ENCODE measurements at places on chromosomes 5 and 9.

DNA sequence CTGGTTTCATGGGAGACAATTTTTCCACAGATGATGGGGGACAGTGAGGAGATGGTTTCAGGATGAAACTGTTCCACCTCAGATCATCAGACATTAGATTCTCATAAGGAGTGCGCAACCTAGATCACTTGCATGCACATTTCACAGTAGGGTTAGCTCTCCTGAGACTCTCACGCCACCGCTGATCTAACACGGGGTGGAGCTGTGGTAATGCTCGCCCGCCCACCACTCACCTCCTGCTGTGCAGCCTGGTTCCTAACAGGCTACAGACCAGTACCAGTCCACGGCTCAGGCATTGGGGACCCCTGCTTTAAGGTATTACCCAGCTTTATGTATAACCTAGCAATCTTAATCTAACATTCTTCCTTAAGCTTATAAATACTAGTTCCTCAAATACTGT lies 35.6 kb downstream of the TTC39B start:
- DNase-seq: no peak

DNA sequence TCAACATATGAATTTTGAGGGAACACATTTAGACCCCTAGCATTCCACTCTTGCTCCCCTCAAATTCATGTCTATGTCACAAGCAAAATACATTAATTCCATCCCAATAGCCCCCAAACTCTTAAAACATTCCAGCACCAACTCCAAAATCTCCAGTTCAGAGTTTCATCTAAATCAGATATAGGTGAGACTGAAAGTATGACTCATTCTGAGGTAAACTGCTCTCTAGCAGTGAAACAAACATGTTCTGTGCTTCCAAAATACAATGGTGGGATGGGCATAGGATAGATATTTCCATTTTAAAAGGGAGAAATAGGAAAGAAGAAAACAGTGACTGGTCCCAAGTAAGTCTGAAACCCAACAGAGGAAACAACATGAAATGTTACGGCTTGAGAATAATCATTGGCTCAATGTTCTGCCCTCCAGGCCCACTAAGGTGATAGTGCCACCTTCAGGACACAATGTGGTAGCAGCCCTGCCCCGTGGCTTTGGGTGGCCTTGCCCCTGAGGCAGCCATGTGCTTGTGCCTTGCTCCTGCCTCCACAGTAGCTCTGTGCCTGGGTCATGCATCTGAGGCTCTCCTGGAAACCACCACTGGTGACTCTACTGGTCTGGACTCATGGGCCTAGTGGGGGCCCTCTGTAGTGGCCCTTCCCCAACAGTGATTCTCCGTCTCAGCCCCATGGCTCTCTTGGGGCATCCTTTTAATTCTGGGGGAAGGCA lies 36.4 kb upstream of the IPPK start:
- DNase-seq: no peak

DNA sequence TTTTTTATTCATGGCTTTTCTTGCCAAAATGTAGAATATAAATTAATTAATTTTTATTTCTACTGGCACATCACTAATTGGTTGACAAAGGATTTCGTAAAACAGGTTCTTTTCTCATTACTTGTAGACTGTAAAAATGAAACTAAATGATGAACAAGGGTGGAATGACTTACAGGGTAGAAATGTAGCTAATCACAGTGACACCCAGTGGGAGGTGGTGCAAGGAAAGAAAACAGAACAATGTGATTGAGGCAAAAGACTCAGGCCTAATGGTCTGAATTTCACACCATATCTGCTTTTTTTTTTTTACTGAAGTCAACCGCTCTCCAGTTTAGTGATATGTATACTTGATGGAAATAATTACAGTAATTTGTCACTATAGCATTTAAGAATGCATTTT lies 28.9 kb downstream of the GABRG2 start:
- DNase-seq: no peak

DNA sequence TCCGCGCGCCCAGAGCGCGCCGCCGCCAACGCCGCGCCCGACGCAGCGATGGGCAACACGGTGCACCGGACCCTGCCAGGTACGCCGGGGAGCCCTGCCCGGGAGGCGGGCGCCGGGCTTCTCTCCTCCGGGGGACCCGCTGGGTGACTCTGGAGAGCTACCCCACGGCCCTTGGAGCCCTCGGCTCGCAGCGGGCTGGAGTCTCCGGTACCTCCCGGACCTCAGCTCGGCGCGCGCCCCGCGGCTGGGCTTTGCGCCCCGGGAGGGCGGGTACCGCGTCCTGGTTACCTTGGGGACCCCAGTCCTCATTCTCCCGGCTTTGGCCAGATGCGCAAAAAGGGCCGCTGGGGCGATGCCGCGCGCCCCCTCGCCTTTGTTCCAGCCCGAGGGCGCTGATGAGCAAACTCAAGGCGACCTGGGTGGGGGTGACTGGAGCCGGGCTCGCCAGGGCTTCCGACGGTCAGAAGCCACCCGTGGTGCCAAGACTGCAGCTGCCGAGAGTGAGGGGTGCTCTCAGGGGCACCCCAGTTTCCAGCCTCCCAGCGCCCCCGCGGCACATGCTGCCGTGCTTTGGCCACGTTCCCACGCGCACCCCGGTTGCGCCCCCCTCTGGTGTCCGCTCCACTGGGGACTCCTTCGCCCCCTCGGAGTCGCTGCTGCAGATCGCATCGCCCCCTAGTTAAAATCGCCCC lies 442 bp downstream of the NEURL1B start:
- no peak for DNase-seq

- no peak for DNase-seq
These were observed 25.7 kb downstream of the PDGFRB start for GRCh38 chr5:150129813-150130492.

- no peak for DNase-seq
These were observed 70.2 kb upstream of the TLE4 start for GRCh38 chr9:79501546-79501945.

DNA sequence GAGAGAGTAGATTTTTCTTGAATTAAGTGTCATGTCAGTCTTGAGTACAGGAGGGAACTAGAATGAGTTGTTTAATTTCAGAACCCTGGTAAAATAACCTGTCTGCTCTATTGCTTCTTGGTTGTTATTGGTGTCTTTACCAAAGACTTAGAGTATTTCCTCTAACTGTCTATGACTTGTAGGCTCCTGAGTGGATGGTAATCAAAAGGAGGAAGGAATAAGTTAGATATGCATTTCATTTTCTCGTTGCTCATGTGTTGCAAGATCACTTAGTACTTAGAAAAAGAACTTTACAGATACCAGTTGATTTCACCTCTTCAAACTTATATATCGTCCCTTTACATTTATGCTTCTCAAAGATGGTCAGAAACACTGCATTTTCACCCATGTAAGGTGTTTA lies 31.1 kb downstream of the UHRF2 start:
- DNase-seq: no peak

DNA sequence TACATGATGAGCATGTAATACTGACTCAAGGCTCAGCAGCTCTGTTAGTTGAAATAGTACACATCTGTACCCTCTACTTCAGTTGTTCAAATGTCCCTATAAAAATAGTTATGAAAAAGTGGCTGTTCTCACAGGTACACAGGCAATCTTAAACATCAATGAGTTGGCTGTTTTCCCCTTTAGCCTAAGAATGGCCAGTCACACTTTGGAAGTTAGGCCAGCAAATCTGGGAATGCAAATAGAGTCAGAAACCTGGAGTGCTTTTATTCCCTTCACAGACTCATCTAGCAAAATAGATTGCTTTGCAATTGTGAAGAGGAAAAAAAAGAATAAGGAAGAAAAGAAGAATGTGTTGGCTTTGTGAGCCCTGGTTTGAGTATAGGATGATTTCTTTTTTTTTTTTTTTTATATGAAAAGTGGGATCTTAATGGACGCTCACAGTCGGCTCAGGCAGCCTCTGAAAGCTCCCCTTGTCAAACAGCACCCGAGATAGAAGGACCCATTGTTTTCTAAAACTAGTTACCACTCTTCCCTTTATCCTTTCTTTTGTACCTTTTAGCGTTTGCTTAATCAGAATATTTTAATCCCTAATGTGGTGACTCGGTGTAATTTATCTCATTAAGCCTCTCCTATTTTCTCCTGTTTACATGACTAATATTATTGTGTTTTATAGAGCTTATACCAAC lies 27.9 kb upstream of the TLE1 start:
- DNase-seq: no peak

DNA sequence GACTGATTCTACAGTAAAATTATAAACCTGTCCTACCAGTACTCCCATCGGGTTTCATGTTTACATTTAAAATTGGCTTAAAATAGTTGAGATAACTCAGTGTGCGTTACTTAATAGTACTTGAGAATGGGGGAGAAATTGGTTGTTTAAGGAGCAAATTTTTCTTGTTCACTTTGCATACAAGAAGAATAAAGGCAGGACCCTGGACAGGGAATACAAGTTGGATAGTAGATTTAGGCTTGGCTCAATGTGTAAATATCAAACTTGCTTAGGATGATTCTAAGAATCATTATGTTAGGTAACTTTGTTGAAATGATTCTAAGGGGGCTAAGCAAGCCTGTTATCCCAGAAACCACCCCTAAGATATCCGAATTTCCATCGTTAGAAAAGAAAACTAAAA lies 448.4 kb upstream of the TLE4 start:
- no peak for DNase-seq

DNA sequence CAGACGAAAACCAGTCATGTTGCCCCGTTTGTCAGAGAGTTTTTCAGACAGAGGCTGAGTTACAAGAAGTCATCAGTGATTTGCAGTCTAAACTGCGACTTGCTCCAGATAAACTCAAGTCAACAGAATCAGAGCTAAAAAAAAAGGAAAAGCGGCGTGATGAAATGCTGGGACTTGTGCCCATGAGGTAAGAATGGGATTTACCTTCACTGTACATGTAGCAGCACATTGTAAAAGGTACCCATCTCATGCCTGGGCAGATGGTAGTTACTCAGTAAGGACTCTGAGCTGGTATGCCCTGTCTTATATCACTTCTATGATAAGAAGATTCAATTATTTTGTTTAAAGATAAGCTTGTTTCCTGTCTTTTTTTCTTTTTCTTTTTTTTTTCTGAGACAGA lies 38.8 kb downstream of the RAD50 start:
- no peak for DNase-seq

DNA sequence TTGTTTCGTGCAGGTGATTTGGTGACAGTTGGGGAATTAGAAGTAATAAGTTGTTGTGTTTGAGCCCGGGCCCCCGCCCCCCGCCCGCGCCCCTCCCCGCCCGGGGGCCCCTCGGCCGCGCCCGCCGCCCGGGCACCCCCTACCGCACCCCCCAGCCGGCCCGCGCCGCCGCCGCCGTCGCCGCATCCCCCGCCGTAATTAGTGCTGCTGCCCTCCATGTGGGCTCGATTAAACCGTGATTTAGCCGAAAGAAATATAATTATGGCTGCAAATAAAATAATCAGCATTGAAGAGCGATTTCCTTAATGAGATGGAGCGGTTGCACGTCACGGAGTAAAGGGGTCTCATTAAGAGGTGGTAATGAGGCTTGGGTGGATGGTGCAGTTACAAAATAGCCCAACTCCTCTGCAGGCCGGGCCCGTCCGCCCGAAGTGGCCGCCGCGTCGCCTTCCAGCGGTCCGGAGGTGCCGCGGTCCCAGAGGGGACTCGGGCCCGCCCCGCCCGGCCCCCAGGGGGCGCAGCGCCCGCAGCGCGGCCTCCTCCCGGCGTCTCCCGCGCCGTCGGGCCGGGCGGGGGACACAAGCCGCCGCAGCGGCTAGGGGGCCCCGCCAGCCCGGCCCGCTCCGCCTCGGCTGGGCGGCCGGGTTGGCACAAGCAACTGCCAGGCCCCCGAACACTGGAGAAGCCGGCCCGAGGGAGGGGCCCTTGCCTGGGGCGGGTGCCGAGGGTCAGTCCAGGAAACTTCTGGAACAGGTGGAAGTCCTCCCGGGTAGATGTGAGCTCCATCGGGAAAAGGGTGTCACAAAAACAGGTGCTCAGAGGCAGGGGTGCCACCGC lies 6.9 kb upstream of the OTP start:
- peak; percentile 25 for DNase-seq

- DNase-seq: no peak
These were observed 151.0 kb upstream of the RFX3 start for GRCh38 chr9:3676766-3677165.

- no peak for DNase-seq
These were observed 77.3 kb upstream of the ATP10B start for GRCh38 chr5:160929360-160929759.

GRCh38 chr9:86708918-86709835 lies 238.1 kb downstream of the GAS1 start:
- no peak for DNase-seq
